ENCODE measurements at places on chromosomes 3 and 15.

DNA sequence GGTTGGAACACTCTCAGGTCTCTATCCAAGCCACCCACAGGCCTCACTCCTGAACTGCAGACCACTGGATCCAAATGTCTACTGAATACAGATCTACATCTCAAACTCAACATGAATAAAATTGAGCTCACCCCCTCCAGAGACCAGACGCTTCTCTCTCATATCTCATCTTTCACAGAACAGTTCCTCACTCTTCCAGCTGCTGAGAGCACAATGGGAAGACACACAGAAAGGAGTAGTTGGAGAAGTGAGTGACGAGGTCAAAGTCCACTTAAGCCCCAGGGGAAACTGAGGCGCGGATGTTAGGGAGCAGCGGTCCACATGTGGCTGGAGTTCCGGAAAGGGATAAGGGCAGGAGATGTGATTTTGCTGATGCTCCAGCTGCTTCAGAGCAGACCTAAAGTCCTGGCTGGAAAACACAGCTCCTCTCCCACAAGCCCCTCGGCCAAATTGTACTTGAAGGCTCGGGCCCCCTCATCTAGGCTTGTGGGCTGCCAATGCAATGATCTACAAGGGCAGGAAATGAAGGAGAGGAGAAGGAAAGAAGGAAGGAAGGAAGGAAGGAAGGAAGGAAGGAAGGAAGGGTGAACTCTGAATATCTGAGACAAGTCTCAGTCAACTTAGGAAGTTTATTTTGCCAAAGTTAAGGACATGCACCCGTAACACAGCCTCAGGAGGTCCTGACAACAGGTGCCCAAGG lies 211.2 kb upstream of the TLE3 start:
- DNase-seq, result no peak

- DNase-seq, result no peak
Measured at GRCh38 chr15:48437178-48437577, 105.9 kb downstream of the DUT start.

GRCh38 chr3:59998058-59998457 lies 948.2 kb upstream of the CFAP20DC start:
- DNase-seq, result no peak

- no peak for DNase-seq
Measured at GRCh38 chr15:87549296-87549695, 707.2 kb downstream of the NTRK3 start.

DNA sequence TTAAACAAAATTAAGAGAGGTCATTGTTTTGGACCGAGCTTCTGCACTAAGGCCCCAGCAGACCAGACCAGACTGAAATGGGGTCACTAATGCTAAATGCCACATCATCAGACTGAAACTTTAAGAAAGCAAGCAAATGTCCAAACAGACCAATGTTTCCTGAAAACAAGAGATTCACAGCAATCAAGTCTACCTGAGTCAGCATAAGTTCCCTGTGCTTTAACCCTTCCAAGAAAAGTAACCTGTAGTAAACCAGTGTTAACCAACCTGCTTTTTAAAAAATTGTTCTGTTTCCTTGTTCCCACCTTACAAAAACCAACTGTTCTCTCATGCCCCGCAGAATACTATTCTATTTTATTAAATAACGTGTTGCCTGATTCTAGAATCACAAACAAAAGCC lies 241.1 kb upstream of the GADL1 start:
- no peak for DNase-seq

- no peak for DNase-seq
Measured at GRCh38 chr3:134057006-134057653, 27.4 kb upstream of the SLCO2A1 start.

- DNase-seq, result peak; percentile 17
Measured at GRCh38 chr3:45938864-45939263, 4.4 kb upstream of the CXCR6 start.

- no peak for DNase-seq
Measured at GRCh38 chr3:96070678-96071077, 743.7 kb upstream of the EPHA6 start.

- no peak for DNase-seq
Measured at GRCh38 chr3:47841786-47842349, 38.9 kb downstream of the DHX30 start.

DNA sequence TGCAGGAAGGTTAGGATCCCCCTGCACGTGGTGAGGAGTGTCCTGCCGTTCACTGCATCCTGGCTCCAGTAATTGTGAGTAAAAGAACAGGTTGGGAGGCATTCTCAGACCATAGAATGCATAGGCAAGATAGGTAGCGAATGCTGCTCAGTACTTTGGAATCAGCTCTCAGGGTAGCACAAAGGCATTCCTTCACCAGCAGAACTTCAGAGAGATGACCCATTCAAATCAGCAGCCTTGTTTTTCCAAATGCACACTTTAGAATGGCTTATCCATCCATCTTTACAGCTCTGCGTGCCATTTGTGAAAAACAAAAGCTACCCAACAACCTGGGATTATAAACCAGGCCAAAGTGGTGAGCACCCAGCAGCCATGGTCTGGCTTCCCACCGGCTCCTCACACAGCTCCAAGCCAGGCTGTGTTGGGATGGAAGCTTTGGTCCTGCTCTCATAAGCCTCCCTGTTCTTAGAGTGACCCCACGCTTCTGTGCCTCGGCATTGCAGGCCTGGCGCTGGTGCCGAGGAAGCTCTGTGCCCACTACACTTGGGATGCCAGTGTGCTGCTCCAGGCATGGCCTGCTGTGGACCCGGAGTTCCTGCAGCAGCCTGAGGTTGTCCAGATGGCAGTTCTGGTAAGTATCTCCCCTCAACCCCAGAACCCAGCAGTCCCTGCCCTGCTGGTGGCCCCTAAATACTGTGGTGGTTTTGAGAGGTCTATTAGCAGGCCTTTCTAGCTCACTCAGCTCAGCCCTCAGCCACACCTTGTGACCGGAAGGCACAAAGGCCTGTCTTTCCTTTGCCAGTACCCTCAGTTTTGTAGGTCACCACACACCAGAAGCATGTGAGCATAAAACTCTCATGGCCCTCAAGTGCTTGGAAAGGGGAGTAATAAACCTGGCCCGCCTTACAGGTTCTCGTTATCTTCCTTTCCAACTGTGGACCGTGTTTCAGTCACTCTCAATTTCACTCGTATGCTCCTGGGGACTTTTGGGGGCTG lies 52.9 kb upstream of the LIMD1 start:
- DNase-seq, result no peak

GRCh38 chr15:41894791-41895463 lies 1.1 kb upstream of the SPTBN5 start:
- DNase-seq, result peak; percentile 39

- no peak for DNase-seq
Measured at GRCh38 chr3:56342475-56342874, 125.8 kb downstream of the ERC2 start.

- no peak for DNase-seq
Measured at GRCh38 chr15:59972241-59972640, 31.9 kb upstream of the FOXB1 start.

- DNase-seq, result no peak
Measured at GRCh38 chr3:152050903-152051302, 177.5 kb downstream of the SUCNR1 start.

DNA sequence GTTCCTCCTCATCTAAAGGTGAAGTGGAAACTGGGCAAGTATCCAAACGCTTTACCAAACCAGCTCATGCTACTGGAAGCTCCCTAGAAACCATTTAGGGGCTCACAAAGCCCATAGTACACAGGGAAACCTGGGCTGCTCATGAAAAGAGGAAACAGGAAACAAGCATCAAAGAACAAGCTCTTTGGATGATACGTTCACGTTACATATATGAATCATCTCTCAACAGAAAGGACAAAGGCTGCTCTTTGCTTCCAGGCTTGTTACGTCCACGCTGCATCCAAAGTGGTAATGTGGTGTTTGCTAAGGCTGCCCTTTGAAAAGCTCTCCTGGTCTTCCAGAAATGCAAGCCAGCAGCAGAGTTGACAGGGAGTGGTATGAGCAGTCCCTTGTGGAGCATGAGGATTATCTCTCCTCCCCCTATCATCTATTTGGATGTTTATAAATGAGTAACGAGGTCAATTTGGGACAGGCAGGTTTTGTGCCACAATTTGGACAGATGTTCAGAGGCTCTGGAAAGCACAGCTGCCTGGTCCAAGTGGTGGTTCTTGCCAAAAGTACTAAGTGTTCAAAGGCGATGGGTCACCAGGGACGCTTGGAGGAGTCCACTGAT lies 98.0 kb upstream of the RORA start:
- DNase-seq, result no peak

GRCh38 chr3:53354945-53355498 lies 7.7 kb upstream of the DCP1A start:
- DNase-seq, result no peak

DNA sequence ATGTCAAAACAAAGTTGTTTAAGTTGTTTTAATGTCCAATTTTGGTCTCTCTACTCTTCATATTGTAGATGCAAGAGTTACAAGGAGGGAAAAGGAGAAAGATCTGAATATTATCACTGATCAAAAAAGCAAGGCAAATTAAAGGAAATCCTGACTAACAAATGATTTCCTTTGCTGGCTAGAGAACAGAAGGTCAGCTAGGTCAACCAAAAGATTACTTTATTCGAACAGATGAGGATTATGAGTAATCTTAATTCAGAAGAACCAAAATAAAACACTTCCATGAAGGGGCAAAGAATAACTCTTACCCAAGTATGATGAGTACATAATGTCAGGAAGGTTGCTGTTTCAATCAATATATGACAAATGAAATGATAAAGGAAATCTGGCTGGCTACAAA lies 33.8 kb downstream of the CPNE4 start:
- no peak for DNase-seq

- DNase-seq, result no peak
Measured at GRCh38 chr15:69980341-69981059, 117.2 kb downstream of the TLE3 start.

GRCh38 chr3:133706033-133706432 lies 40.2 kb upstream of the TF start:
- DNase-seq, result no peak

DNA sequence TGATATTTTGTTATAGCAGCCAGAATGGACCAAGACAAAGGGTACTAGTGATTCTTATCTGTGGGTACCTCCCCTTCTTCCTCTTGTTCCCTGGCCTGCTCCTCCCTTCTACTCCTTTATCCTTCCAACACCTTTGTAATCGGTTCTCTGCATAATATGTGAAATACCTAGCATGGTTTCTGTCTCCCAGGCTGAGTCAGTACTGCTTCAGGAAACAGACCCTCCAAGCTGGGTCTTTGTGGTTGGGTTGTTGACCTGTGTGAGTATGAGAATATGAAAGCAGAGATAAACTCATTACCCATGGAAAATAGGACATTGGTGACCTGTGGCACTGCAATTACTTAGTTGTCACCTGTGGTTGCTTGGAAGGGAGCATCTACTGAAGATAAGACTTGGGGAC lies 69.3 kb upstream of the KLF13 start:
- DNase-seq, result no peak

DNA sequence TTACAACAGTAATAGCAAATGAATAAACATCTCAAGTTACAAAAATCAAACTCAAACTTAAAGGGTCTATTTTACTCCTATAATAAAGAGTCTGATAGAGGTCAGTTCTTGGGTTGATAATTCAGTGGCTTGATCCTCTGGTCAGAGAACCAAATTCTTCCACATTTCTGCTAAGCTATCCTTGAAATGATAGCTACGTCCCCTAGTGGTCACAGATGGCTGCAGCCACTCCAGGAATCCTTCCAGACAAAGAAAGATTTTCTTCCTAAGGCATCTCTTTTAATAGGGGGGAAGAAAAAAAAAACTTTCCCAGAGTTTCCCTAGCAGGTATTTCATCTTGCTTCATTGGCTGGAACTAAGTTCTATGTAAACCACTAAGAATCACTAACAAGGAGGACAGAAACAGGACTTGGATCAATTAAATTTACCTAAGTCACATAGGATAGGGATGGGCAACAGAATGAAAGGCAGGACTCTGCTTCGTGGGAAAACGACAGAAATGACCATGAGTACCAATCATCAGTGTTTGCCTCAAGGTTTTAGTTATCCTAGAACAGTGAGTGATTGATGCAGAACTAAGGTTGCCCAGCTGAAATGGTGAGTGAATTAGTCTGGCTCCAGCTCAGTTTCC lies 160.7 kb downstream of the STAC start:
- no peak for DNase-seq

DNA sequence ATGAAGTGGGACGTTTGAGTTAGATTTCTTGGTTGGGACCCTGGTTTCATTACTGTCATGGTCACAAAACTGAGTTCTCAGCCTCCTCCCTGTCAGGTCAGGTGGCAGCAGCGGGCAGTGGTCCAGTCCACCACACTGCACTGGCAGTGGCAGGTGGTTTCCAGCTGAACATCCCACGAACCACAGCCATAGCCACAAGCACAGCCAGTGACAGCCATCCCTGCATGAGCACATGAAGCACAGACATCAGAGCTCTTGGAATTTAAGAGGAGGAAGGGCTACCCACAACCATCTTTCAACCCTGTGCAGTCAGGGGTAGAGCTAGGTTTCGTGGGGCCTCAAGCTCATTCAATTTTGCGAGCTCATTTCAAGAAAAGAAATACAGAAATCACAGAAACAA lies 1.5 kb downstream of the RETNLB start:
- no peak for DNase-seq

DNA sequence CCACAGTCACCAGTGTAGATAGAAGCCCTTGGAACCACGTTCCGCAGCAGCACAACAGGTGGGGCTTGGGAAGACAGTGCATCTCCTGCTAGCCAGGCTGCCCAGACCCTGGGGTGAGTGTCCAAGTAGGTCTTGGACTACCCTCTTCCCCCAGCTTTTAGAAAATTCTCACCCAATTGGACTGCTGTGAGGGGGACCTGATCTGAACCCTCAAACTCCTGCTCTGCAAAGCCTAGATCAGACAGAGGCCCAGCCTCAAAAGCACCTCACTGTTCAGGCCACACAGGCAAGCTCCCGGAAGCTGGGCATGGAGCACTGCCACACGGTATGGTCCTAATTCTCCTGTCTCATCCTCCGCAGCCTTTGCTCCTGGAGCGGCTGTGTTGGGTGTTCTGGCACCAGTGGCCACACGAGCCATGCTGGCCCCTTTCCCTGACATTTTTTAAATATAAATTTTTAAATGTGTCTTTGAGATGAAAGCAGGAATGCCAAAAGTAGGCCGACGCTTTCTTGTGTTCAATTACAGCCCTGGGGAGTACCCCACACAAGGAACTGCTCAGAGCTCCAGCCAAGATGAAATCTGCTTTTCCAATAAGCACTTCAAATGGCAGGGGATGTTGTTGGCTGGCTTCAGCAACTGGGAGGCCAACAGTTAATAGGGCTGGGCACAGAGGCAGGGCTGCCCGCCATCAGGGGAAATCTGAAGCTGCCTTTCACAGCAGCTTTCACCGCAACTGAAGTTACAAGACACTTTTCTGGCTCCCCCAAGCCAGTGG lies 40.9 kb downstream of the CPN2 start:
- no peak for DNase-seq

DNA sequence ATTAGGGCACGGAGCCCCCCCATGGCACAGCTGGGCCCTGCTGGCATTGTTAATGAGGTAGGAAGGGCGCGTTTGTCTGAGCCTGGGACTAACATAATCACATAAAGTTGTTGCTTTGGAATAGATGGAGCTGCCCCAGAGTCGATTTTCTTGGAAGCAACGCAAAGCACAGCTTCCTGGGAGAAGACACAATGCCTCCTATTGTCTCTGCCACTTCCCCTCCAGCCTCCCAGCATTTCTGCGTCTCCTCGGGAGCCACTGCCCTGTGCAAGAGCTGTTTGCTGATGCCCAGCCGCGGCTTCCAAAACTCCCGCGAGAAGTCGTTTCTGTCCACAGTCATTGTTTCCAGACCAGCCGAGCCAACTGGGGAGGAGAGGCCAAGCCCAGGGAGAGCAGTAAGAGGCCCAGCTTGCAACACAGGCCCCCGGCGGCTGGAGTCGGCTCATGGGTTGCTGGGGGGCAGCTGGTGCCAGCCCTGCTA lies 18.1 kb upstream of the ALDH1A3 start:
- DNase-seq, result no peak

- DNase-seq, result no peak
Measured at GRCh38 chr3:126375835-126376331, 18.7 kb upstream of the KLF15 start.

- no peak for DNase-seq
Measured at GRCh38 chr3:139519998-139520737, 19.4 kb downstream of the RBP1 start.

Data from NCI-H1694 treated with DMSO at 0.1 percent for 48 hours (cell line).